Panc1 (cell line): ENCODE measurements at places on chromosomes 12 and 14.

GRCh38 chr12:53506881-53507602, at the start of gene NPFF:
TSS of gene NPFF (minus strand) at chr12:53507484. CDS start at chr12:53507474, 10 bp downstream.
- DNase-seq: no peak

GRCh38 chr14:32559590-32559989, 230.5 kb downstream of the AKAP6 start:
- DNase-seq: no peak

- DNase-seq: no peak
Observed at GRCh38 chr14:46279327-46279726, 372.3 kb downstream of the RPL10L start.

DNA sequence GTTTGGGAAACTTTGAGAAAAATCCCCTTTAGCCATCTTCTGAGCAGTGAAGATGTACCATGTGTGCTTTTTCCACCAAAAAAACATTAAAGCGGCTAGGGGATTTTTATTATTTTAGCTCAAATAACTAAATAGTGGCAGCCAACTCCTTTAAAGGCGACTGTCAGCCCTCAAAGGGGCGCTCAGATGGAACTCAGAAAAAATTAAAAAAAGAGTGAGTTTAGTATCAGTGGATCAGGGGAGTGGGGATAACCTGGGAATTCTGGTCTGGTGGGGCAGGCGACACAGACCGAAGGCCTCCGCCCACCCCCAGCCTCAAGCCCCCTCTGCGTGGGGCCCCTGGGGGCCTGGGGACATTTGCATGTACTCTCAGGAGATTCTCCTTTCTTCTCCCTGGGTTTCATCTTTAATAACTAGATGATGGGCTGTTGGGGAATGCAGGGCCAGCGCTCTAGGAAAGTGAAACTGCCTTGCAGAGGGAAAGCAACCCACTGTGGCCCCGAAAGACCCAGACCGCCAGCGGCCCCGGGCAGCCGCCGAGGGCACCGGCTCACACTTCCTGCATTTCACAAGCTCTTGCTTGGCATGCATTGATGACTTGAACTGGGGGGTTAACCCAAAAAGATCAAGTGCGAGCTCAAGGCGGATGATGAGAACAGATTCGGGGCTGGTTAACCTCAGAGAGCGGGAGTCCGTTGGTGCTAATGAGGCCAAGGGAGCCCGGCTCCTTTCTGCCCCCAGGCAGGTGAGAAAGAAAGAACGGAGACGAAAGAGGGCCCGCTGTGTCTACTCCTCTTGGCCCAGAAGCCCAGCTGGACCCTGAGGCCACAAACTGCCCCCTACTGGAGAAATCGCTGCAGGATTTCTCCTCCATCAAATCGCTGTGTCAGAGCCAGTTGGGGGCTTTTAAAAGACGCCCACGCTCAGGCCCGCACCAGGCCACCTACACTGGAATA, 7.3 kb upstream of the BATF start:
- DNase-seq: no peak
